ENCODE measurements at places on chromosomes 6 and 20. TPM values are rescaled to one million over a fixed set of nuclear protein-coding genes. Genes with fewer than 3 reads are reported as not detected.

DNA sequence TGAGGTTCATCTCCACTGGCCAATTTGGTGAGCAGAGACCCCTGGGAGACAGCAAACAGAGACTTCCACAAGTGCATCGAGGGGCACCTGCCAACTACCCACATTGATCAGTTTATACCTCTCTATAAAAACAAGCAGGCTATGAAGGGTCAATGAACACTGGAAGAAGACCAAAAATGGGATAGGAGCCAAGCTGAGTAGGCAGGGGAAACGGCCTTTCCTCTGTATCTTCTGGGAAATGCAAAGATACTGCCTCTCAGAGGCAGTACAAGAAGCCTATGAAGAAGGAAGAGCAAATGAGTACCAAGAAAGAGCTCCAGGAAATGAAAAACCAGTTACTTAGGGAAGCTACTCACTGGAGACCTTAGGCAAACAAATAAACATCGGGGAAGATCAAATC is 247.7 kb downstream of the GMDS start:
- no peak overlapping the region for H3K27ac ChIP-seq
- H3K4me1 ChIP-seq: no peaks in the 10 kb centered on the region
- H3K4me3 ChIP-seq: no peak overlapping the region
- peaks cover 5% of the 10 kb centered on the region for H3K27me3 ChIP-seq

- H3K36me3 ChIP-seq: no peaks in the 10 kb centered on the region
- no peak for DNase-seq
- no peak within 1 kb of the TSS for H3K27ac ChIP-seq
- H3K27me3 ChIP-seq: peaks cover 45% of the 10 kb centered on the region
Measured at GRCh38 chr6:166308033-166308768, at the start of gene PRR18. PRR18 (minus strand) TSS chr6:166308392; CDS start chr6:166308142, 250 bp downstream.

GRCh38 chr6:151641028-151641427 is 147.2 kb downstream of the CCDC170 start:
- no peak overlapping the region for H3K27ac ChIP-seq
- DNase-seq: no peak
- H3K36me3 ChIP-seq: no peaks in the 10 kb centered on the region
- no peak overlapping the region for H3K4me3 ChIP-seq
- H3K27me3 ChIP-seq: no peaks in the 10 kb centered on the region
- H3K4me1 ChIP-seq: no peaks in the 10 kb centered on the region

DNA sequence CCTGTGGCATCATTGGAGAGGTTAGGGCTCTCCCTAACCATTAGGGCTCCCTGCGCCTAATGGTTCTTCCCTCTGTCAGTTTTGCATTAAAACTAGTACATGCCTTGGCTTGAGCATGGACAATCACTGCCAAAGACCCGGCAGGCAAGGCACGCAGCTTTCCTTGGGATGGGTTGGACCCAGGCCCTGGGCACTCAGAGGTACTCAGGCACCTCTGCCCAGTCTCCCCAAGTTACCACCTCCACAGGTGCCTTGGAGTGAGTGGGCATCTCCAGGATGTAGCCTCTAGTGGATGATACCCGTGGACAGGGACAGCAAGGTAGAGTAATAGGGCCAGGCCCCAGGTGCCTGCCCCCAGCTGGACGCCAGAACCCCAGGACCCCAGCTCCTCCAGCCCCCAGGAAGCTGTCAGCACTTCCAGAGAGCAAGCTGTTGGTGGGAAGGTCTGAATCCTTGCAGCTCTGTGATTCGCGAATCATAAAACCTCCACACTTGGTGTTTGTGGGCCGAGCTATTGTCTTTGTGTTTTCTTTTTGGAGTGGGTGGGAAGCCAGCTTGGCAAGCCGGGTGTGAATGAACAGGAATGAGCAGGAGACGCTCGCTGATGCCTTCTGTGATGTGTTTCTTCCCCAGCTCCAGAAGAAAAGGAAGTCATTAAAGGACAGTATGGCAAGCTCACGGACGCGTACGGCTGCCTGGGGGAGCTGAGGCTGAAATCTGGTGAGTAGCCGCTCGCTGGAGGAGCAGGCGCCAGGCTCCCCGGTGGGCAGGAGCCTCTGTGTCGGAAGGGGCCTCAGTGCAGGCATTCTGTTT is 35.1 kb downstream of the SYNJ2 start:
- peaks cover 5% of the 10 kb centered on the region for H3K4me1 ChIP-seq
- peaks cover 22% of the 10 kb centered on the region for H3K36me3 ChIP-seq
- no peak overlapping the region for H3K4me3 ChIP-seq
- no peaks in the 10 kb centered on the region for H3K27me3 ChIP-seq
- DNase-seq: no peak

The SLC12A5 gene
- total RNA-seq: 5.3 TPM

- H3K36me3 ChIP-seq: no peaks in the 10 kb centered on the region
- no peak overlapping the region for H3K27ac ChIP-seq
- DNase-seq: no peak
- no peak overlapping the region for H3K4me3 ChIP-seq
Measured at GRCh38 chr6:37501632-37502491, 2.2 kb upstream of the CCDC167 start.

DNA sequence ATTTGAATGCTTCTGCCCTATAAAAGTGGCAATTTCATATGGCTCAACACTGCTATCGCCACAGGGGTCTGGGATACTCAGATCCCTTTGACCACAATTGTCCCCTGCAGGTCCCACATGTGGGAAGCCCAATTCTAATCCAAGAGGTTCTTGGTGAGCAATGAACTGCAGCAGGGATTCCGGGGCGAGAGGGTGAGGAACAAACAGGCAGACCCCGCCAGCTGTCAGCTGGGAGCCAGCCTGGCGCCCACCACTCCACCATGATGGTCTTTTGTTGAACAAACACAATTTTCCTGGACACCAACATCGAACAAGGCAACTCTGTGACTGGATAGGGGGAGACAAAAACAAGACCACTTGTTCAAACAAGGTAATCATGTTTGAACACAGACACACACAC is 80.5 kb downstream of the TMEM242 start:
- H3K27me3 ChIP-seq: no peaks in the 10 kb centered on the region
- H3K4me1 ChIP-seq: peaks cover 46% of the 10 kb centered on the region
- no peak overlapping the region for H3K4me3 ChIP-seq
- no peak for DNase-seq
- H3K36me3 ChIP-seq: no peaks in the 10 kb centered on the region

The ERVFRD-1 gene
- 0.04 TPM for total RNA-seq

The GJA10 gene
- total RNA-seq: not detected

DNA sequence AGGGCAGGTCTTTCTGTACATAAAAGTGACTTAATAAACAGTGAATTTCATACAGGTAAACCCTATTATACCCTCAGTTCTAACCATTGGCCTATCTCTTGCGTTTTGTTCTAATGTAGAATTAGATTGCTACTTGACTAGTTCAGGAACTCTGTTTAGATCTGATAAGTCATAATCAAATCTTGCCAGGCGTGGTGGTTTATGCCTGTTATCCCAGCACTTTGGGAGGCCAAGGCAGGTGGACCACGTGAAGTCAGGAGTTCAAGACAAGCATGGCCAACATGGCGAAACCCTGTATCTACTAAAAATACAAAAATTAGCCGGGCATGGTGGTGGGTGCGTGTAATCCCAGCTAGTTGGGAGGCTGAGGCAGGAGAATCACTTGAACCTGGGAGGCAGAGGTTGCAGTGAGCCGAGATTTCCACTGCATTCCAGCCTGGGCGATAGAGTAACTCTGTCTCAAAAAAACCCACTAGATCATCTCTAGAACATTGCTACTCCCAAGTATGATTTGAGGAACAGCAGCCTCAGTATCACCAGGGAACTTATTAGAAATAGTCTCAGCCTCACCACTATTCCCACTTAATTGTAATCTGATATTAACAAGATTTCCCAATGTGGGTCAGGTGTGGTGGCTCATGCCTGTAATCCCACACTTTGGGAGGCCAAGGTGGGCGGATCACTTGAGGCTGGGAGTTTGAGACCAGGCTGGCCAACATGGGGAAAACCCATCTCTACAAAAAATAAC is 12.2 kb downstream of the GTPBP2 start:
- no peak for DNase-seq
- H3K27ac ChIP-seq: no peak overlapping the region
- peaks cover 5% of the 10 kb centered on the region for H3K4me1 ChIP-seq
- no peak overlapping the region for H3K4me3 ChIP-seq
- peaks cover 57% of the 10 kb centered on the region for H3K36me3 ChIP-seq

Measured in K562 (cell line).